Cortex of kidney (tissue), 1 donor: ENCODE measurements at places on chromosomes 12 and 14.

GRCh38 chr12:94725375-94726168 lies 75.2 kb upstream of the TMCC3 start:
- no peak for DNase-seq

- no peak for DNase-seq
These were observed 276 bp upstream of the BMAL2 start for GRCh38 chr12:27332407-27332713.

GRCh38 chr12:109244073-109244472 lies 65.0 kb downstream of the FOXN4 start:
- no peak for DNase-seq

DNA sequence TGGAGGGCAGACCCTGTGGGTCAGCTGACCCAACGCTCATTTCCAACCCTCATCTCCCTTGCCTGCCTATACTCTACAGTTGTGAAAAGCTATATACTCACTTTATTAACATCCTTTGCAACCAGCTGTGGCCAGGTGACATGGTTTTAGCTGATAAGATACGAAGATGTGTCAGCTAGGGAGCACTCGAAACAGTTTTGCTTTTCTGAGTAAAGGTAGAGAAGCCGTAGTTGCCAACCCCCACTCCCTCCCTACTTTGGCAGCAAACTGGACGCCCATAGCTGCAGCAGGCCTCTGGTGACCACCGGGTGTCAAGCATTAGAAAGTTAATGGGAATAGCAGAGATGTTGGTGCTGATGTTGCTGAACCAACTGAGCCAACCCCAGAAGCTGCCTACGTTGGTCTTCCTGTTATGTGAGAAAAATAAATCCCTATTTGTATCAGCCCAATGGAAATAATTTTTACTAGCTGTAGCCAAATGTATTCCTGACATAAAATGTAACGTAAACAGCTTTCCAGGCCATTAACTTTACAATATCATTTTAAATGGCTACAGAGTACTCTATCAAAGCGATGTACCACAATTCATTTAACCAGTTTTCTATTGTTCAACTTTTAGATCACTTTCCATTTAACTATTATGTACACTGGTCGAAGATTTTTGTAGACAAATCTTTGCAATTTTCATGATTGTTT lies 98.5 kb upstream of the TMCC3 start:
- no peak for DNase-seq

DNA sequence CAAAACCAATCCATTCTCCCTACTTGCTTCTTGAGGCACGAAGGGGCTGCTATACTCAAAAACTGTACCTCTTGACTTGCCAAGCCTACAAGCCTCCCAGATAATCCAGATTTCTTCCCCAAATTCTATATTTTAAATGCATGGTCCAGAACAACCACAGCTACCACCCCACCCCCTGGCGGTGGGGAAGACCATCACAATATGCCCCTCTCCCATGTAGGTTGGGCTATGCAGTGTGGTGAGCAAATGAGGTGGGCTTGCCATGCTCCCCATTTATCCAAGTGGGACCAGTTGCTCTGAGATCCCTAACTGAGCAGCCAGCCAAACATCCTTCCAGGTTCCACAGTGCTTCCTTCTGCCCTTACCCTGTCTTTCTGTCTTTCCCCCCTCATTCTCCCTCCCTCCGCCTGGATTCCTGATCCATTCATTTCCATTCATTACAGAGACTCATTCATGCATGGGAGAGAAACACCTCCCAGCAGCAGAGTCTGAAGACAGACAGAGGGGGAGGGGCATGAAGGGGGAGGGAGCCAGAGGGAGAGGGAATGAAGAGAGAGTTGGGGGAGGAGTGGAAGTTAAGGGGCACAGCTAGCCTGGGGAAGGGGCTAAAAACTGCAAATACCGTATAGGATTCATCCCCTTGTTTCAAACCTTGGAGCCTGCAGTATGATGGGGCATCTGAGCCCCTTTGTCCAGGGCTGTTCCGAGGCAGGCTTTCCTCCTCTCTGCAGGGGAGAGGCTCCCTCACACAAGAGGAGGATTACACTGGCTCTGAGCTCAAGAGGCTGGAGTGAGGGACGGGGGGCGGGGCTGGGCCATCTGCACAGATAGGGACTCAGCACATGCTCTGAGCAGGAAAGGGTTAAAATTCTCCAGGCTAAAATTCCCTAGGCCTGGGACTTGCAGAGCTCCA lies 4.4 kb downstream of the ZNF219 start:
- DNase-seq: no peak

DNA sequence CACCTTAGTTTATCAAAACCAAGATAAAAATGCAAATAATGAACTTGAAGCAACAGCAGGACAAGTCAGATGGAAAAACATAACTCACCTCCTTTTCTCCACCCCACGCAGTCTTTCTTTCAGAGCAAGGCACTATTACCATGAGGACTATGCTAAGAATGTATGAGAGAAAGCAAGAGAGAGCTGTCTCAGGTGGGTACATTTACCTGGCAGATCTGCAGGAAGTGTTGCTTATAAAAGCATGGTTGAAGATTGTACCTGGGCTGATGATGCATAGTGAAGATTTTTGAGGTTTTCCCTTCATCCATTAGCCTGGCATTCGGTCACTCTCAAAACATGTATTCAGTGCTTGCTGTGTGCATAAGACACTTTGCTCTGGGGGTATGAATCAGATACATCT lies 68.8 kb upstream of the IFNG-AS1 start:
- DNase-seq: no peak

- DNase-seq: no peak
These were observed 15.7 kb upstream of the ANO2 start for GRCh38 chr12:5960783-5961182.

DNA sequence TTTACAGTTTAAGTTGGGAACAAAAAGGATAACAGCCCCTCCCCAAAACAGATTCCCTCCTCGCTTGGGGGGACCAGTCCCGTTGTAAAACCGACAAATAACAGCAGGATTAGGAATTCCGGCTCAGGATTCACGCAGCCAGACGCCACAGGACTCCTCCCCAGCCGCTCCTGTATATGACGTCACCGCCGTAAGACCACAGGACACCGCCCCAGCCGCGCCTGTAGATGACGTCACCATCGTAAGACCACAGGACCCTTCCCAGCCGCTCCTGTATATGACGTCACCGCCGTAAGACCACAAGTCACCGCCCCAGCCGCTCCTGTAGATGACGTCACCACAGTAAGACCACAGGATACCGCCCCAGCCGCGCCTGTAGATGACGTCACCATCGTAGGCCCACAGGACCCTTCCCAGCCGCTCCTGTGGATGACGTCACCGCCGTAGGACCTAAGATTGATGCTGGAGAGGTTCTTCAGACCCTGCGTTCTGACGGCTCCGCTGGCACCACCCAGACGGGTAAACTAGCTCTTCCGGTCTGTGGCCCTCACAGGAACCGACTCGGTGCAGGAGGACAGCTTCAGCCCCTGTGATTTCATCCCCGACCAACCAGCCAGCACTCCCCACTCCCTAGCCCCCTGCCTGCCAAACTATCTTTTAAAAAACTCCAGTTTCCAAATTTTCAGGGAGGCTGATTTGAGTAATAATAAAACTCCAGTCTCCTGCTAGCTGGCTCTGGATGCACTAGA lies 43.9 kb upstream of the FBRSL1 start:
- DNase-seq: no peak

DNA sequence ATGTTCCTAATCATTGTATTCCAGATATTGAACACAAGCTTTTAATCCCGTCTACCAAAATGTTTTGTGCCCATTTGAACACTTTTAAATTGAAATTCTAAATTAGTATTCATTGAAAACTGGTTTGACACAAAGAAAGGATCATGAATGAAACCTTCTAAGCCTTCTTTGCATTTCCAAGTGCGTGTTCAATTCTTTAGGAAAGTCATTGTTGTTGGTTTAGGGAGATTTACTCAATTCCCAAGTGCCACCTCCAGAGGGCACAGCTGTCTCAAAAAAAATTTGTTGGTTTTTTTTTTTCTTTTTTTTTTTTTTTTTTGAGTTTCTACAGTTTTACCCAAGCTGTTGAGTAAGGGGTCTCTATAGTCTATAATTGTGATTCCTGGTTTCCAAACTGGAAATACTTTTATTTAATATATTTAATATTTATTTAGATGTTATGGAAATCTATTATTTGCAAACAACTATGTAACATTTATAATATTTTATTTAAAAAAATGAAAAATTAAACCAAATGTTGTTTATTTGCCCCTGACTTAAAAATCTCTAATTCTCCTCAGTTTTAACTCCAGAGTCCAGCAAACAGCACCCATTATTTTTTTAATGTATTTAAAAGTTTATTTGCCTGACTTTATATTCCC lies 79.9 kb downstream of the NEDD1 start:
- no peak for DNase-seq

- DNase-seq: no peak
These were observed 20.1 kb downstream of the SLC6A13 start for GRCh38 chr12:242496-242895.

GRCh38 chr14:102584871-102585869 lies 7.3 kb upstream of the RCOR1 start:
- no peak for DNase-seq

- no peak for DNase-seq
These were observed 88.5 kb downstream of the GPHN start for GRCh38 chr14:66596241-66596985.

DNA sequence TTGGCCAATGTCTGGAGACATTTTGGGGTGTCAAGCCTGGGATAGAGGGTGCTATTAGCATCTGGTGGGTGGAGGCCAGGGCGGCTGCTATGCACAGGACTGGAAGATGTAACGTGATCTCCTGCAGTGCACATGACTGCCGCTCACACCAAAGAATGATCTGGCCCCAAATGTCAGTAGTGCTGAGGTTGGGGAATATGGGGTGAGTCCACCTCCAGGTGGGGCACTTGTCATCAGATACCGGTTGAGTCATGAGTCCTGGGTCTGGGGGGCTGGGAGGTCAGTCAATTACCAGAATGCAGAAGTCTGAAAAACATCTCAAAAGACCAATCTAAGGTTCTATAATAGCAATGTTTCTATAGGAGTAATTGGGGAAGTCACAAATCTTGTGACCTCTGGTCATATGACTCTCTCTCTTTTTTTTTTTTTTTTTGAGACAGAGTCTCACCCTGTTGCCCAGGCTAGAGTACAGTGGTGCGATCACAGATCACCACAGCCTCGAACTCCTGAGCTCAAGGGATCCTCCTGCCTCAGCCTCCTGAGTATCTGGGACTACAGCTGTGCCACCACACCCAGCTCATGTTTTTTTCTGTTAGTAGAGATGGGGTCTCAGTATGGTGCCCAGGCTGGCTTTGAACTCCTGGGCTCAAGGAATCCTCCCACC lies 6.0 kb upstream of the SDSL start:
- DNase-seq: no peak

DNA sequence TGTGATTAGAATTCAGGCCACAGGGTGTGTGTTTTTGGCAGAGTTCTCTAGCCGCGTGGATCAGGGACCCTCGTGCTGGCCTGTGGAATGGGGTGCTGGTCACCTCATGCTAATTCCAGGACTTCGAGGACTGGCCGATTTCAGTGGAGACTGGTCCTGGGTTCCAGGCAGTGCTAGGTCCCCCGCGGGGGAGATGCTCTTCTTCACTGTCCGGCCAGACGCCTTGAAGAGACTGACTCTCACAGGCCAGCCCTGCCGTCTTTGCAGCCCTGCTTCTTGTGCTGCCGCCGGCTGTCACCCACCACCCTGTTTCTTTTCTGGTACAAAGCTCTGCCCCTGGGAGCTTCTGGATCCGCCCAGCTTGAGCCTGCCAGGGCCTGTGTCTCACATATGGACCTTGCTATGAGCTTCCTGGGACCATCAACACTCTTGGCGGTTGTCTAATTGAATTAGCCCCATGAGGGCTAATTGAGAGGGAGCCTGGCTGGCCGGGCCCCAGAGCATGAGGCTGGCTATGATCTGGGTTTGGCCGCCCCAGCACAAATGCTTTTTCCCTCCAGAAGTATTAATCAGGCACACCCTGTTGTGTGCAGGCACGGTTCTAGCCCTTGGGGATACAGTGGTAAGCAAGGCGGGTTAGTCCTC lies 8.2 kb downstream of the MLXIP start:
- DNase-seq: no peak

DNA sequence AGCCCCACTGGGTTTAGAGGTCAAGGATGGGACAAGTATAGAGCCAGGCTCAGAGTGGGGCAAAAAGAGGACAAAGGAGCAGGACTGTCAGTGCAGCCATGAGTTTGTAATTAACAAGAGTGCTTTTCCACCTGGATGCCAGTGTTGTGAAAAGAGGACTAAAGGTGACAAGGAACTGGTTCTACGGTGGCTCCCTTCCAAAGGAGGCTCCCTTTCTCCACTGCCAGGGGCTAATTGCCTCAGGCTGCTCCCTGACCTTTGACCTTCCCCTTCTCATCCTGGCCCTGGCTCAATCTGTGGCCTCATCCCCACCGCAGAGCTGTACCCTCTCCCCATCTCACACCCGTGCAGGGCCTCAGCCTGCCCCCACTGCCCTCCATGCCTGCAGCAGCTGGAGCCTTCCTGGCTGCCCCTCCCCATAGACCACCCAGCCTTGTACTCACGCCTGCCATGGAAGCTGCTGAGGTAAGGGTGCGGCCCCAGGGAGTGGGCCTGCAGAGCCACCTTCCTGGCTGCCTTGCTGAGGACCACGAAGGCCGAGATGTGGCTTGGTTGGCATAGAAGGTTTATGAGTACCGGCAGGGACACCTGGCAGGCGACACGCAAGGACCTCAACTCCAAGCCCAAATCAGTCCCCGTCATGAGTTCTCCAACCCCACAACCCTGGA lies 24.8 kb upstream of the FKBP4 start:
- no peak for DNase-seq
